Osteocyte (in vitro differentiated cells): ENCODE measurements at places on chromosomes 6 and 20. TPM values are rescaled to one million over a fixed set of nuclear protein-coding genes. Genes with fewer than 3 reads are reported as not detected.

RIPOR2 gene
- total RNA-seq = 4.8 and 6.3 TPM in 2 replicates

DNA sequence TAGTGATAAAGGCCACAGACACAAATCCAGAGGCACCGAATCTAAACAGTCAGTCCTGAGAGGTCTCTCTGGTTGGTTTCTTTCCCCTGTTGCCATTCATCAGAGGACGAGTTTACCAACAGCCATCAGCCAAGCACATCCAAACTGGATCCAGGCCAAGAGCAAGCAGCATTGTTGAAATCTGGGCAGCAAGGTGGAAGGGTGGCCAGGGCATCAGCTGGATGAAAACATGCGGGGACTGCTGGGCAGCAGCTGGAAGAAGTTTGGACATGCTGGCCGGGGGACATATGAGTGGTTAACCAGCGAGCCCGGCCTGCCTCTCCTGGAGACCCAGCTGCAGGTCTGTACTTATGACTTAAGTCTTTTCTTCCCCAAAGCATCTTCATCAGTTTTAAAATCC is at the start of gene SMIM28:
SMIM28 (plus strand) TSS at position 62 of the 400 bp plus-strand sequence; CDS start at position 230, 168 bp downstream.
- no peak for DNase-seq

DNA sequence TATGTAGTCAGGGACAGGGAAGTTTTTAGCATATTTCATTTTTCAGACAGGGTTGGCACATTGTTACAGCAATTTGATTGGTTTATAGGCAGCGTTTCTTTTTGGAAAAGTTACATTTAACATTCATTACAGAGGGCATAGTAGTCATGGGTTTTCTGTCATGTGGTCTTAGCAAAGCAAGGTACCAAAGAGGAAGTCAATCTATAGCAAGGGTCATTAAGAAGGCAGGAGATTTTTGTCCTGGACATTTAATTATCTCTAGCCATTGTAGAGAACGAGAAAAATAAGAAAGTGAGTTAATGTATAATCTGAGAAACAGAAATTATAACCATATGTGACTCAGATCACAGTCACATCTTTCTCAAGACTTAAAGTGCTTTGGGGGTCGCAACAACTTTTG is 47.4 kb downstream of the TPD52L1 start:
- no peak for DNase-seq

GRCh38 chr6:83198486-83199172 is 5.5 kb downstream of the RWDD2A start:
- DNase-seq = no peak

AKAP12 gene
- total RNA-seq = 154 and 165 TPM in 2 replicates

- no peak for DNase-seq
Observed at GRCh38 chr6:41408576-41408975, 73.2 kb downstream of the NCR2 start.

GRCh38 chr20:31606804-31607639 is 1.9 kb downstream of the ID1 start:
- no peak for DNase-seq

CD24 gene
- 0.30 and 0.42 TPM in 2 replicates for total RNA-seq

DNA sequence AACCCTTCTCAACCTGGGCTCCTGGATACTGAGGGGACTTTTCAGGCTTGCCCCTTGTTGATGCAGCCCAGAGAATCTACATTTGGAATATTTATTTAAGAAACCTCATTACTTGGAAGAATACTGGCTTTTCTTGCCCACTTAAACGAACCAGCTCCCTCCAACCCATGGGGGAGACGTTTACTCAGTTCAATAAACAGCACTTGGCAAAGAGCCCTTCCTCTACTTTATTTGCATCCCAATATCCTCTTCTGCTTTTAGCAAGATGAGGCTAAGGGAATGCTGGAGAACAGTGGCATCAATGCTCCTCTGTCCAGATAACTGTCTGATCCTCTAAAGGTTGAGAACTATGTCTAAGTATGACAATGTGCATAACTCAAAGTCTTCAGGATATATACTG is 22.2 kb downstream of the PTPRK start:
- no peak for DNase-seq

DNA sequence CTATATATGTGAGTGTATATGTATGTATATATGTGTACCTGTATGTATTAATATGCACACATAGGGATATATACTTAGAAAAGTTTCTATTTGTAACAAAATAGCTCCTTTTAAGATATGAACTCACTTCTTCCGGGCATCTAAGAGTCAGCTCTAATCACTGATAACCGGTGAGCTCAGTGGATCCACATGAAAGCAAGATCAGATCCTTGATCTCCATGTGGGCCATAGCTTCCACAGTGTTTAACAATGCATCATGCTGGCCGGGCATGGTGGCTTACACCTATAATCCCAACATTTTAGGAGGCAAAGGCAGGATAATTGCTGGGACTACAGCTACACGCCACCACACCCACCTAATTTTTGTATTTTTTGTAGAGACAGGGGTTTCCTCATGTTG is 52.6 kb downstream of the ECT2L start:
- DNase-seq = no peak

- DNase-seq = no peak
Observed at GRCh38 chr20:50679753-50680104, 11.6 kb downstream of the RIPOR3 start.

- no peak for DNase-seq
Observed at GRCh38 chr20:9710685-9711084, 128.2 kb downstream of the PAK5 start.

DNA sequence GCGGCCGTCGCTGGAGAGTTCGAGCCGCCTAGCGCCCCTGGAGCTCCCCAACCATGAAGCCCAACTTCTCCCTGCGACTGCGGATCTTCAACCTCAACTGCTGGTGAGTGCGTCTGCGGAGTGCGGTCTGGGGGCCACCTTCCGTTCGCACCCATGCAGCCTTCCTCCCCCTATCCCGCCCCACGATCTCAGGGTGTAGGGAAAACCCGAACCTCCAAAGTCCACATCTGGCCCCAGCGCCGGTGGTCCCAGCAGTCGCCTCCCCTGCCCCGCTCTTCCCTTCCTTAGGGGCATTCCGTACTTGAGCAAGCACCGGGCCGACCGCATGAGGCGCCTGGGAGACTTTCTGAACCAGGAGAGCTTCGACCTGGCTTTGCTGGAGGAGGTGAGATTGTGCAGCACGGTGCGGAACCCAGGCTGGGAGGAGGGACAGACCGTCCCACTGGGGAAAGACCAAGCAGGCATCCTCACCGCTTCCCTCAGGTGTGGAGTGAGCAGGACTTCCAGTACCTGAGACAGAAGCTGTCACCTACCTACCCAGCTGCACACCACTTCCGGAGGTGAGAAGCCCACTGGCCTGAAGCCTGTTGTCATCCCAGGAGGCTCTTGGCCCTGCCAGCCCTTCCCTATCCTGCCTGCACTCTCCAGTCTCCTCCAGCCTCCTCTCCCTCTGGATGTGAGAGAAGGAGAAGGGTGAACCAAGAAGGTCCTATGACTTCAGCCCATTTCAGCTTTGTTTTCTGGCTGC is 719 bp downstream of the SMPD2 start:
- no peak for DNase-seq

DNA sequence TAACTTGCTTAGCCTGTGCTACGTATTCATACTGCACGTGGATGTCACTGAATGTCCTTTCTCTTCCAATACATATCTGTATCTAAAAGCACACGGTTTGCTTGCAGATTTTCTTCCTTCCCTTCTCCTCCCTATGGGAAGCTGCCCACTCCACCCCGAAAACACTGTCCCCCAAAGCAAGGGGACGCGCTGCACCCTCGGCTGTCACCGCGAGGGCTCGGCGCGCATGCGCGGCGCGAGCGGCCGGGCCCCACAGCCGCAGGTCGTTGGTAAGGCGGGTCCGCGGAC is 659 bp downstream of the TMX4 start:
- peak; percentile 89 for DNase-seq
